ENCODE measurements at places on chromosomes 4 and X.

DNA sequence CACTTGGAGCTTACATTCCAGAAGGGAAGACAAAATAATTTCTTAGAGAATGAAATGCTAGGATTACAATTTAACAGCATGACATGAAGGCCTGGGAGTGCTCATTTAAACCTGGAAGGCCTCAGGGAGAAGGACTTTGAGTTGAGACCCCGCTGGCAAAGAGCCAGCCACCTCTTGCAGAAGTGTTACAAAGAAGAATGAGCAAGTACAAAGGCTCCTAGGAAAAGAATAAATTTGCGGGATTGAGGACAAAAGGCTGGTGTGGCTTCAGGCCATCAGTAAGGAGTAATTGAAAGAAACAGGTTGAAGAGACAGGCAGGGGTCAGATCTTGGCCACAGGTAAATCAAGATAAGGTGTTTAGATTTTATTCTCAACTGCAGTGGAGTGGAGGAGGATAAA lies 3.1 kb upstream of the ELOVL6 start:
- no peak for DNase-seq

GRCh38 chrX:105872941-105873340 lies 50.6 kb downstream of the NRK start:
- DNase-seq: no peak

DNA sequence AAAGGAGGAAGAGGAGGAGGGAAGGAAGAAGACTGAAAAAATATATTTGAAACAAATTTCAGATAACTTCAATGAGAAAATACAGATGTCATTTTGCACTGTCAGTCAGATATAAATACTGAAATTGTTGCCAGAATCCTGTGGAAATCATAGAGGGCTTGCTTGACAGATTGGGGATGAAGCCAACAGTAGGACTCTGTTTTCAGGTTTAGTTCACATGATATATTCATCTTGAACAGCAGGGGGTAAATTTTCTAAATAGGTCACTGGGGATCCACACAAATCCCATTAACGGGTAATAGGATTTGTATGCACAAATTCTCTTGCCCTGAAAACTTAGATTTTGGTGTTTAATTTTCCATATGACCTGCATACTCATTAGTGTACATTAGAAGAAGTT lies 103.3 kb upstream of the PCDH18 start:
- no peak for DNase-seq

GRCh38 chrX:122546269-122546668 lies 637.8 kb upstream of the GRIA3 start:
- no peak for DNase-seq

- DNase-seq: no peak
Observed at GRCh38 chr4:147779451-147779850, 47.6 kb downstream of the ARHGAP10 start.

DNA sequence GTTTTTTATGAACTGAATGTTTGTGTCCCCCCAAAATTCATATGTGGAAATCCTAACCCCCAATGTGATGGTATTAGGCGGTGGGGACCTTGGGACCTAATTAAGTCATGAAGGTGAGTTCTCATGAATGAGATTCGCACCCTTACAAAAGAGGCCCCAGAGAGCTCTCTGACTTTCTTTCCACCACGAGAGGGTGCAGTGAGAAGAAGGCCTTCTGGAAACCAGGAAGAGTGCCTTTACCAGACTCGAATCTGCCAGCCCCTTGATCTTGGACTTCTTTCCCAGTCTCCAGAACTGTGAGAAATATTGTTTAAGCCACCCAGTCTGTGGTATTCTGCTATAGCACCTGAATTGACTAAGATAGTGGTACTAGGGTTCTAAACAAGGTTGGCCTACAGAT lies 40.8 kb downstream of the STK26 start:
- DNase-seq: no peak

DNA sequence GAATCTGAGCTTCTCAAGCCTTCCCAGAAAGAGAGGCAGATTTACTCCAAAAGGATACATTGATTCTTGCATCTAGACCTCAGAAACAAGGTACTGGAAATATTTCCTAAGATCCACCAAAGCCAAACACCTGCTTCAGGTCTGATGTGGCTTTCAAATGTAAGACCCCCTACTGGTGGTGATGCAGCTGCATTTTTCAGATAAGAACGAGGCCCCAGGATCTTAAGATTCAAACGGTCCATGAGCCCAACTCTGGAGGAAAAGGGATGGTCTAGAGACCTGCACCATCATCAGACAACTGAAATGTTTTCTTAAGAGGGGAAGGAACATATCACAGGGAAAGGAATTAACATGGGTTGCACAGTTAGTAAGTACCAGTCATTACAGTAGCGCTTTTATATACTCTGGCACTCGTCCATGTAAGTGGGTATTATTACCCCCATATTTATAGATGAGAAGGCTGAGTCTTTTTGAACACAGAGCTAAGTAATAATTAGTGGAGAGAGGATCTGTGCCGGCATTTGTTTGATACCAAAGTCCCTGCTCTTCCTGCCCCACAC lies 73.7 kb downstream of the LEF1 start:
- no peak for DNase-seq

GRCh38 chr4:99574530-99575324 lies at the start of gene MTTP:
Gene MTTP, plus strand, starts transcription at chr4:99574824. Its CDS starts 86 bp downstream, at chr4:99574910.
- DNase-seq: no peak

- DNase-seq: peak; percentile 71
Observed at GRCh38 chr4:56958111-56958517, 19.3 kb downstream of the NOA1 start.

- no peak for DNase-seq
Observed at GRCh38 chr4:158788516-158788915, 19.7 kb downstream of the FNIP2 start.

DNA sequence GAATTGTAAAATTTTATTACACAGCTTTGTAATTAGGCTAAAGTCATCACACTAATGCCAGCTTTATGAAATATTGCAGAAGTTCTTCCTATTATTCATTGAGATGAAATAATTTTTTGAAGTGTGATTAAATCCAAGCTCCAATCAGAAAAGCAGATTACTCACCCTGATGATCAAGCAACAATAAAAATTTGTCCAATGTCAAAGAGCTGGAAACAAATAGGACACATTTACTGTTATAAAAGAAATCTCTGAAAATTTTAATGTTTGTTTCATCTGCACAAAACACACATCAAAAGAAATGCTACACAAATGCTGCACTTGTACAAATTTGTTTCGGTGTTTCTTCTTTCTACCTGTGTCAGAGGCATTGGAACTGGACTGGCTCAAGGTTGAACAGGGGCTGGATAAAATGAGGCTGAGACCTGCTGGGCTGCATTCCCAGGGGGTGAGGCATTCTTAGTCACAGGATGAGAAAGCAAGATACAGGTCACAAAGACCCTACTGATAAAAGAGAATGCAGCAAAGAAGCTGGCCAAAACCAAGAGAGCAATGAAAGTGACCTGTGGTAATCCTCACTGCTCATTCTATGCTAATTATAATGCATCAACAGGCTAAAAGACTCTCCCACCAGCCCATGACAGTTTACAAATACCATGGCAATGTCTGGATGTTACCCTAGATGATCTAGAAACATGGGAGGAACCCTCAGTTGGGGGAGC lies 78.3 kb downstream of the GASK1B start:
- no peak for DNase-seq

DNA sequence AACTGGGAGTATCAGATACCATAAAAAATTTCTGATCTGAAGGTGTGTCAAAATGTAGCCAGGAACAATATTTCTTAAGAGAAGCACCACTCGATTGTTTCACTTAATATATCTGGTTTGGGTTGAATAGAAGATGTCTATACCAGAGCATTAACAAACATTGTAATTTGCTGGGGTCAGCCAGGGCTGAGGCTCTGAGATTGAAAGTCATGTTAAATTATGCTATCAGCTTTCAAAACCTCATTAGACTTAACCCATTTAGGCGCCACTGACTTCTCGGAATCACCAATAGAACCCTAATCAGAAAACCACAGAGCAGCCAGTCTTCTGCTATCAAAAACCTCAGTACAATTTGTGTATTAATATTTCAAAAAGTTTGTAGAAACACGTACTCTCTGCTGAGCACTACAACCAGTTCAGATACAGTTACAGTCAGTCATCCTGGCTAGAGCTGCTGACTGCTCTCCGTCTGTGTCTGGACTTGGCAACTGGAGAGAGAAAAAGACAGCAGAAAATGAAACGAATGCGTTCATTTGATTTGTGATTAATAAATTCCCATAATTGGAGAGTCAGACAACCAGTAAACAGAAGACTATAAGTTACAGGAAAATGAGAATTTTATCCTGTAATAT lies 848.6 kb upstream of the PABPC4L start:
- DNase-seq: no peak

DNA sequence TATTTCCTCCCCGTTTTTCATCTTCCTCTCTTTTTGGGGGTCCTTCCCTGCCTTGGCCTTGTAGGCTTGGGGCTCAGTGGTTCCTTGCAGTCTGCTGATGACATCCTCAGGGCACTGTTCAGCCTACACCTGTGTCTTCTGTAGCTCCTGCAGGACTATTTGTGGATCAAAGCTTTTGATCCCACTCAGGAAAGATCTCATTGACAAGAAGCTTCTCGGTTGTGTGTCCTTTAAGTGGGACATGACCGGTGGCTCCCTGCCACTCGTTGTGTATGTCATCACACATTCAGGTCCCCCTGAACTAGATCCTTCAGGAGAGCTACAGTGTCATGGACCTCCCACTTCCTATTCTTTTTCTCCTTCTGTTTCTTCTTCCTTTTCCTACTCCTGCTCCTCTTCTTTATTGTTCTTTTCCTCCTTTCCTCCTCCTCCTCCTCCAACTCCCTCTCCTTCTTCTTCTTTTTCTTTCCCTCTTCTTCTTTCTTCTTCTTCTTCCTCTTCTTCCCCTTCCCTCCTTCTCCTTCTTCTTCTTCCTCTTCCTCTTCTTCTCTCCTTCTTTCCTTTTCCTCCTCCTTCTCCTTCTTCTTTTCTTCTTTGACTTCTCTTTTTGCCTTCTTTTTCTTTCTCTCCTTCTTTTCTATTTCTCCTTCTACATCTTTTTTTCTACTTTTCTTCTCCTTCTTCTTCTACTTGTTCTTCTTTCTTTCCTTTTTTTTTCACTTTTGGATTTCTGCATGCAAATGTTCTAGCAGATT lies 67.8 kb downstream of the NBDY start:
- DNase-seq: no peak

All from midbrain (tissue), 1 donor.